ENCODE measurements at places on chromosomes 11 and 22. TPM values are rescaled to one million over a fixed set of nuclear protein-coding genes. Genes with fewer than 3 reads are reported as not detected.

DNA sequence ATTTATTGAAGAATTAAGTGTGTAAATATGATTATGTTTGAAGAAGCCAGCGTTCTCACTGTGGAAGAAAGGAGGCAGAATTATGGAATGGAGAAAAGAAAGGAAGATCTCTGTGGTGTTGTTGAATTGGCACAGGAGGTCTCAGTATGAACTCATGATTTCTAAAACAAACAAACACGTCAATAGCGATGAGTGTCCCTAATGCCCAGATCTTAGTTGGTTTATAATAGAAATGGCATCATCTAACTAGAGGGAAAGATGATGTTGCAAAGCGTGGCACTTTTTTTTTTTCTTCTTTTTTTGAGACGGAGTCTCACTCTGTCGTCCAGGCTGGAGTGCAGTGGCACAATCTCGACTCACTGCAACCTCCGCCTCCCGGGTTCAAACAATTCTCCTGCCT lies 39.2 kb upstream of the SLN start:
- DNase-seq, result no peak

DNA sequence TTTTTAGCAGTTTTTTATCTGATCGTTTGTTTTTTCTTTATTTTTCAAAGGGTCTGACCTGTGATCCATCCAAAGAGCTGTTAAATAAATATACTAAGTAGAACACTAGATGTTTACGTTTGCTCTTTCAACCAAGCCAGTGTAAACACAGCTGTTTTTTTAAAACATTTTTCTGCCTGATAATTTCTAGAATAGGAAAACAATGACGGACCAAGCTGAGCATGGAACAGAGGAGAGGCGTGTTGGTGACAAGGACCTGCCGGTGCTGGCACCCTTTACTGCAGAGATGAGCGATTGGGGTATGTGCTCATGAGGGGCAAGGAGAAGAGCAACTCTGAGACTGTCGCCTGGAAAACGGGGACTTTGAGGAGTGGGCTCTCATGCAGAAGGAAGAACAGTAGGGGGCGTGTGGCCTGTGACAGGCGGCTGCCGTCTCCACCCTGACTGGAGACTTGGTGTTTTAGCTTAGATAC lies 28.6 kb upstream of the PANX2 start:
- no peak for DNase-seq

- no peak for DNase-seq
These were observed 1182.7 kb downstream of the BRD1 start for GRCh38 chr22:48644997-48645396.

DNA sequence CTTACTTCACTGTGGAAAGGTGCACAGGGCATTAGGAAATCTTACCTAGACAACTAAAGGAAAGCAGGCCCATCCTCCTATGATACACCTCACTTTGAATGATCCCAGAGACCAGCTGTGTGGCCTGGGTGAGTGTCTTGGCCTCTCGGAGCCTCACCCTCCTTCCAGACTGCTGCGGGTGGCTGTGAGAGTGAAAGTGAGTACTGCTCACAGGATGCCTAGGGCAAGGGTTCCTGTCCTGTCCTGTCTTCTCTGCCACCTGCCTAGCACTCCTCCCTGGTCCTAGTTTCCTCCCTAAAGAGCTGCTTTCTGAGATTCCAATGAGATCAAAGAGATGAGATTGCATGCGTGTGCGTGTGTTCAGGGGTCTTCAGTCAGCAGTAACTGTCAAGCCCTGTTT lies 19.5 kb upstream of the ADORA2A start:
- DNase-seq, result no peak

- no peak for DNase-seq
These were observed 11.9 kb upstream of the SYTL2 start for GRCh38 chr11:85822814-85823213.

DNA sequence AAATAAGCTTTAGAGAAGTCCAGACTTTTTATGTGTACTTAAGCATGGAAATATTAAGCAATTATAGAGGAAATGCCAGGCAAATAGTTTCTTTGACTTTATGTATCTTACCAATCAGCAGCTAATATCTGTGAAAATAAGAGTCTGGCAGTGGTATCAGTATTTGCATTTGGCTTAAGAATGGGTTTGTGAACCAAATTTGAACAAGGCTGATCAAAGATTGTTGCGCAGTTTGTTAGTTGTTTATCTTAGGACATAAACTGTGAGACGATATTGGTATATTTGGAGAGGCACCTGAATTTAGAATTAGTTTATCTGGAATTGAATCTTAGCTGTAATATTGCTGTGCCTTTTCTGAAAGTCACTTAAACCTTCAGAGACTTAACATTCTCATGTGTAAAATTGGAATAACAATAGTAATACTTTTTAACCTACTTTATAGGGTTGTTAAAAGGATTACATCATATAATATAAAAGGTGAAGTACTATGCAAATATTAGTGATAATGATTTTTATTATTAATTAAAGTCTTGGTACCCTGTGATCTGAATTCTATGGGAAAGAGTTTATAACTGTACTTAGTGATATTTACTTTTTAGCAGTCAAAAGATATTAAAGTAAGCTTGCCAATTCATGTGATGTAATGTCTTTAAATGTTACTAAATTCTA lies 66.4 kb downstream of the DYNC2H1 start:
- DNase-seq, result no peak

DNA sequence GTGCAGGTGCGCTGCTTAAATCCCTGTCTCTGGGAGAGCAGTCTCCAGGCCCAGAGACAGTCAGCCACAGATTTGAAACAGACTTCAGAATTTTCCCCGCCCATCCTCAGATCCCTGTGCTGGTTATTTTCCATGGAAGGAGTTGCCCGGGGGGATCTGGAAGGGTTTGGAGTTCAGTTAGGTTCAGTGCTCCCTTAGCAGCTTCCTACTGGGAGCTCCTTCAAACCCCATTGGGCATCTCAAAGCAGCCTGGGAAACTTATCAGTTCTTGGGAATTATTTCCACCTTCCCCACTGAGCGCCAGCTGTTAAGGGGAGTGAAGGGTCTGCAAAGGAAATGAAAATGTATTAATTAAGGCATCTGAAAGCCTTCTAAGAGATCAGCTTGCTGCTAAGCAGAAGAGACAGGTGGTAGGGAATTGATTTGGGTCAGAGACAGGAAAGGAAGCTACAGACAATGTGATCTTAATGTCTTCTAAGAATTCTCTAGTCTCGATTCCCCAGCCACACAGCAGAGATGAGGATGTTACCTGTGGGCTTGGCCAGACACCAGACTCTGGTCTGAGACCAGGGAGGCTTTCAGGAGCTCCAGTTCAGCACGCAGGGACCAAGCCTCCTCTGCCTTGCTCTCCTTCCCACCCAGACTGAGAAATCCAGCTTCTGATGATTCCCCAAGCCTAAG lies 106.2 kb upstream of the TBCEL start:
- DNase-seq, result no peak

DNA sequence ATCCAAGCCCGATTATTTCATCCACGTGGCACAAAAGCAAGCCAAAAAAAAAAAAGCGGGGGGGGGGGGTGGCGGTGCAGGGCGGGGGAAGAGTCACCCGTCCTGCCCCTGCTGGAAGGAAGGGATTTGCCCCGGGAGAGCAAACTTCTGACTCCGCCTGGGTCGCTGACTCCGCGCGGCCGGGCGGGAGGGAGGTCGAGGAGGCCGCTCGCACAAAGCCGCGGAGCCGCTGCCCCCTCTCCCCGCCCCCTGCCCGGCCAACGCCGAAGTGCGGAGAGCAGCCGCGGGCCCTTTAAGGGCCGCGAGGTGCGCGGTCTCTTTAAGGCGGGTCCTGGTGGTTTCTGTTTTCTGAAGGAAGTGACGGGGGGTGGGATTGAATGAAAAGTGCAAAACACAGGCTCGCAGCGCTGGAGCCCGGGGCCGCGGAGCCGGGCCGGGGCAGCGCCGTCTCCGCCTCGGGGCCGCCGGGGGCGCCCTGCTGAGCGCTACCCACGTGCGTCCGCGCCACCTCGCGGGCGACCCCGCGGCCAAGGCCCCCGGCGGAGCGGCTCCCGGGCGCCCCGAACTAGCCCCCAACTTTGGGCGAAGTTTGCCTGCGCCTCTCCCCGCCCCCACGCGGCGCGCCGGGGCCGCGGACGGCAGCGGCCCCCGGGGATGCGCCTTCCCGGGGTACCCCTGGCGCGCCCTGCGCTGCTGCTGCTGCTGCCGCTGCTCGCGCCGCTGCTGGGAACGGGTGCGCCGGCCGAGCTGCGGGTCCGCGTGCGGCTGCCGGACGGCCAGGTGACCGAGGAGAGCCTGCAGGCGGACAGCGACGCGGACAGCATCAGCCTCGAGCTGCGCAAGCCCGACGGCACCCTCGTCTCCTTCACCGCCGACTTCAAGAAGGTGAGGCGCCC lies at the start of gene OAF:
Gene OAF, plus strand, starts transcription at position 407 of the 896 bp plus-strand sequence. Its CDS starts 248 bp downstream, at position 655.
- DNase-seq, result peak; percentile 45

The RAG2 gene
- not detected for total RNA-seq

DNA sequence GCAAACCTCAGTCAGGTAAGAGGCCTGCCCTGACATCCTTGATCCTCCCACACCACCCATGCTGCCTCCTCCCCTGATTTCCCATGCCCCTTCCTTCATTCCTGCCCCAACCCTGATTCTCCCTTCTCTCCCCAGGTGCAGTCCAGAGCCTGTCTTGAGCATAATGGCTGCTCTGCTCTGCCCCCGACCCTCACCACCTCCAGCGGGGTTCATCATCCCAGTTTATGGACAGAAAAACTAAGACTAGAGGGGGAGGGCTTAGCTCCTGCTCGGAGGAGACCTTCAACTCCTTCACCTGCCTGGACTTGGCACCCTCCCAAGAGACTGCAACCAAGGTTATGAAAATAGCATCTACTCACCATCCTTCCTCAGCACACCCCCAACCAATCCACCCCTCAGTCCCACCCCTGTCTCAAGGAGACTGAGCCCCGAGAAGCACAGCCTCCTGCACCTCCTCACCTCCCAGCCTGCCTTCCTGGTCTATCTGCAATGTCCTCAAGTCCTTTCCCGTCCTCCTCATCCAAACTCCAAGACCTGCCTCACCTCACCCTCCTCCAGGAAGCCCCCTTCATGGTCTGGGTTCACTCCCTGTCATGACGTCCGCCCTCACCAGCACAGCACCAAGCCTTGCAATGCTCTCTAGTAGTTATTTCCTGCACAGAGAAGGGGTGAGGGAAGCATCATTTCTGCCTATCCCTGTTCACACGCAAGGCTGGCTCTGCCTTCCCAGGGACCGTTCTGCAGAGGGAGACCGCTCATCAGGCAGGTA lies 103.1 kb downstream of the PDE2A start:
- DNase-seq, result no peak

The SCGB1D2 gene
- total RNA-seq, result not detected

The DHCR7 gene
- 30.2 TPM for total RNA-seq

The CHRDL2 gene
- not detected for total RNA-seq

The PANX1 gene
- total RNA-seq, result 4.9 TPM

DNA sequence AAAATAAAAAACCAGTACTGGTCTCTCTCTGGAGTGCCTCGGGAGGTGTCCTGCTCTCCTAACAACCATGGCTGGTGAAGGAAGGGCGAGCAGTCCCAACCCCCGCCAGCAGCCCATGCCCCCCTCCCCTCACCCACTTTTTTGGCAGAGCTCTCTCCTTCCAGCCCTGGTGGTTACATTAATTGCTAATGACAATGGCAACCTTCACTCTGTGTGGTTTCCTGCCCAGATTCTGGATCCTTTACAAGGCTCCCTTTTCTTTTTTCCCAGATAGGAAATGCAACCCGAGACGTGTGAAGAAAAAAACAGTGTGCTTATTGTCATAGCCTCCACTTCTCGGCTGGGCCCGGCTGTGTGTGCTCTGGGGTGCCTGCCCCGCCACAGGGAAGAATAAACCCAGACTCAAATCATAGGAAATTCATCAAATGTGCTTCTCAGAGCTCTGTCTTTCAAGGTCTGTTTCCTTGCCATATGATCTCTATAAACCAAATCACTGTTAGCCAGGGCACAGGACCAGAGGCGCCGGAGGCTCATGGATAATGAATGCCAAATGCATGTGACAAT lies 513.0 kb downstream of the SOX6 start:
- no peak for DNase-seq

DNA sequence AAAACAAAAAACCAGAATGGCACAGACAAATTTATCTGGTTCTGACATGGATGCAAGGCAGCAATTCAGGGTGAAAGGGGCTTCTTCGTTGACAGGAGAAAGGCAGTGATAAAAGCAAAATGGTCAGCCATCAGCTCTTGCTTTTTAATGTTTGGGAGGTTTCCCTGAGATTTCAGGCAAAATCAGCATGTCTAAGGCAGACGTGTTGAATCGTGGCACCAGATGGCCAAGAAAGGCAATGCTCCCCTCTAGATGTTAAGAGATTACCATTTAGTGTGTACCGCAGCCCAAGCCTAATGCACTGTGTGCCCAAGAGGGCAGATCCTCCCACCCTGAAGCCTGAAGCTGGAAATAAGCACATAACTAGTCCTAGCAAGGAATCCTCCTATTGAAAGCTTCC lies 88.8 kb upstream of the GALNT18 start:
- no peak for DNase-seq

The ARHGAP32 gene
- total RNA-seq, result 8.7 TPM

GRCh38 chr11:35126000-35126878 lies 12.7 kb upstream of the CD44 start:
- DNase-seq, result no peak

DNA sequence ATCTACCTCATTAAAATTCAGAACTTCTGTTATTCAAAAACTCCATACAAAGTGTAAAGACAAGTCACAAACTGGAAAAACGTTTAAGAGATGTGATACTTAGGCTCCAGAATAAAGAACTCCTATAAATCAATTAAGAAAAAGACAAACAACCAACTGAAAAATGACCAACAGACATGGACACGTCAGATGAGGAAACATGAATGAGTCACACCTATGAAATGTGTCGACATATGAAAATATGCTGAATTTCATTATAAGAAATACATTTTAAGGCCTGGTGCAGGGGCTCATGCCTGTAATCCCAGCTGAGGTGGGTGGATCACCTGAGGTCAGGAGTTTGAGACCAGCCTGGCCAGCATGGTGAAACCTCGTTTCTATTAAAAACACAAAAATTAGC lies 78.7 kb downstream of the ENTHD1 start:
- no peak for DNase-seq

The NPAS4 gene
- total RNA-seq, result not detected

- no peak for DNase-seq
These were observed 12.3 kb upstream of the MPEG1 start for GRCh38 chr11:59225017-59225416.

The MIAT gene
- 26.8 TPM for total RNA-seq

DNA sequence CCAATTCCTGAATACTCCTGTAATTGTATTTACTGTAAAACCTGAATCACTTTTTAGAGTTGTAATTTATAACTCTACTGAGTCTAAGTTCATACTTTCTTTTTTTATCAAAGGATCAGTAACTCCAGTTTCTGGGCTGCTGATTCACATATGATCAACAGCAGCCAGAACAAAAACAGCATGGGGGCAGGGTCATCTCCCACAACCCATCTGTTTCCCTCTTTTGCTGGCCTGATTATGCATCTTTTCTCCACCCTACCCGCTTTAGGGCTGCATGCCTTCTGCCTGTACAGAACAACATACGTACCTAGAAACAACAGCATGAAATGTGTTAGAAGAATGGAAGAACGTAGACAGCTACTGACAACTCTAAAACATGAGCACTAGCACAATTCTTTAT lies 76.0 kb downstream of the MRTFA start:
- no peak for DNase-seq

The MGAT3 gene
- not detected for total RNA-seq

The TYR gene
- total RNA-seq, result not detected

- no peak for DNase-seq
These were observed 35.7 kb upstream of the RAB1B start for GRCh38 chr11:66232769-66233168.
